ENCODE measurements at places on chromosomes 16 and 17.

GRCh38 chr16:11308493-11309283, 27.6 kb upstream of the PRM1 start:
- no peak for DNase-seq

GRCh38 chr17:82780195-82780594, 28.3 kb downstream of the TBCD start:
- no peak for DNase-seq

GRCh38 chr17:38970804-38971203, 3.6 kb upstream of the FBXO47 start:
- no peak for DNase-seq

DNA sequence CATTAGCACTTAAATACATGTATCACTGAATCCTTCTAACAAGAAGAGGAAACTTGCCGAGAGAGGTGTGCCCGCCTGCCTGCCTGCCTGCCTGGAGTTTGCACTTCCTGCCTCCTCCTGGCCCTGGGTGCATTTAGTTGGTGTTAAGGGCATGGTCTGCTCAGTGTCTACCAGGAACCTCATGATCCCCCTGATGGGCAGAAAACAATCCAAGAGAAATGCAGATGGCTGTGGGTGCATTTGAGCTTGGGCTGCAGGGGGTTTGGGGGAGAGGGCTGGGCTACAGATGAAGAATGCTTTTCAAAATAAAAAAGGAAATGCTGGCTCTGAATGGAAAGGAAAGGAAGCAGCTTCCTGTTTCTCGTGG, 10.1 kb downstream of the KSR1 start:
- no peak for DNase-seq

GRCh38 chr17:28856028-28856574, 1.3 kb downstream of the ERAL1 start:
- no peak for DNase-seq

DNA sequence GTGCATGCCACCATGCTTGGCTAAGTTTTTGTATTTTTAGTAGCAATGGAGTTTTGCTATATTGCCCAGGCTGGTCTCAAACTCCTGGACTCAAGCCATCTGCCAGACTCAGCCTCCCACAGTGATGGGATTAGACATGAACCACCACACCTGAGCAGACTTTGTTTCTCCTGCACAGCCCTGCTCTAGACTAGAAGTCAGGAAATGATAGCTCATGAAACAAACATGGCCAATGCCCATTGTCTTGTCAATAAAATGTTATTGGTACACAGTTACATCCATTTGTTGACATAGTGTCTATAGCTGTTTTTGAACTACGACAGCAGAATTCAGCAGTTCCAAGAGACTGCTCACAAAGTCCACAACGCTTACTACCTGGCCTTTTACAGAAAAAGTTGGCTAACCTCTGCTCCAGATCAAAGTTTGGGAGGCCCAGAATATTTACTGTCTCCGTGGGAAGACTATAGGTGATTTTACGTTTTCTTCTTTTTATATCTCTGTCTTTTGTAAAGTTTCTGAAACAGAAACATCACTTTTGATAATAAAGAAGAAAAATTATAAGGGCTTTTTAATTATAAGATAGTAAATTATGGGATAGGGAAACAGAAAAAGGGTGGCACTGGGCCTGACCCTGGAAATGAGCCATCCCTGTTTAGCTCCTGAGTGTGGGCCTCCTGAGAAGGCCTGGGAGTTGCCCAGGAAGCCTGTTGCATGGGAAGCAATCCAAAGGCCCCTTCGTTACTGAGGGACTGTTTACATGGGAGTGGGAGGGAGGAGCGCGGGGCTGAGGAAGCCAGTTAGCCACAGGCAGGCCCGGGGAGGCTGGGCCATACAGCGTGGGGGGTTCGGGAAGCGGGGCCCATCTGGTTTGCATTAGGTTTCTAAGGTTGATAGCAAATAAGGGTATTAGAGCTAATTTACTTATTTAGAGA, 201.5 kb downstream of the IRF8 start:
- no peak for DNase-seq

- DNase-seq: no peak
These were observed 44.9 kb upstream of the KDM6B start for GRCh38 chr17:7789131-7789530.

DNA sequence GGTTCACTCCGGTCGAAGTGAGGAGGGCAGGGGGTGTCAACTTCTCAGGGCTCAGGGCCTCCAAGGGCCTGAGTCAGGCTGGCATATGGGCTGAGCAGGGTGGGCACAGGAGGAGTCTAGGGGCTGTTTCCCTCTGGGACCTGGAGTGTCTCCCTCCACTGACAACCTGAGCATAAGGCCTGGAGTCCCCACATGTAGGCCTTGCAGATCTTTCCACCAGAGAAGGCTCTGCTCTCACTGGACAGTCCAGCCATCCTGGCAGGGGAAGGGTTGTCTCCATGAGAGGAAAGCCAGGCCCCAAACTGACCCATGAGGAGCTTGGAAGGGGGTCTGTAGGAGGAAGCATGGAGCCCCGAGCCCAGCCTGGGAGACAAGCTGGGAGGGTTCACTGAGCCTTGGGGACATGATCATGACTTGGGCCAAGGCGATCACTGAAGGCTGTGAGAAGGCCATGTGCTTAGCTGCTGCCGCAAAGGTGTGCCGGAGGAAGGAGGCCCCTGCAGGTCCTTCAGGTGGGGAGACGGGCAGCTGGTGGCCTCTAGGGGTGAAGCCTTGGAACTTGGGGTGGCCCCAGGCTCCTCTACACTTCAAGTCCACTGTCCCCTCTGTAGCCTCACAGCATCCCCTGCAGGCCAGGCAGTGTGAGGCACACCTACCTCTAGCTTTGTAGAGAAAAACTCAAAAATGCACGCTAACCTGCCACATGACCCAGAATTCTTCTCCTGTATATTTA, 9.9 kb downstream of the CMTM2 start:
- no peak for DNase-seq

- DNase-seq: no peak
These were observed 288.8 kb downstream of the NPIPA8 start for GRCh38 chr16:18047761-18048160.

DNA sequence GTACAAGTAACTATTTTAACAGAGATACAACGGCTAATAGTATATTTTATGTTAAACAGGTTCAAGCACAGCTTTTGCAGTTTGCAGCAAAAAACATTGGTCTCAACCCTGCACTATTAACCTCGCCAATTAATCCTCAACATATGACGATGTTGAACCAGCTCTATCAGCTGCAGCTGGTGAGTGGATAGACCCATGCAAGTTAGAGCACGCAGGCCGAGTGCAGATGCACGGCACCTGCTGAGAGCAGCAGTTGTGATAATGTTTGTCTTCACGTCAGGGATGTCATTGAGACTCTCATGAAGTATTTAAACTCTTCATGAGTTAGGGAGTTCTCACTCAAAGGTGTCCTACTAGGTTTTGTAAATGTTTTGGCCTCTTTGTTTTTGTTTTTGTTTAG, 45.6 kb downstream of the TMC6 start:
- DNase-seq: no peak

Data from right atrium auricular region (tissue), 2 donors.